Stimulated activated naive CD8-positive, alpha-beta T cell treated with anti-CD3 and anti-CD28 coated beads, Interleukin-15, amount 100 ng/mL, for 72 hours (primary cell): ENCODE measurements at places on chromosomes 16 and 17.

DNA sequence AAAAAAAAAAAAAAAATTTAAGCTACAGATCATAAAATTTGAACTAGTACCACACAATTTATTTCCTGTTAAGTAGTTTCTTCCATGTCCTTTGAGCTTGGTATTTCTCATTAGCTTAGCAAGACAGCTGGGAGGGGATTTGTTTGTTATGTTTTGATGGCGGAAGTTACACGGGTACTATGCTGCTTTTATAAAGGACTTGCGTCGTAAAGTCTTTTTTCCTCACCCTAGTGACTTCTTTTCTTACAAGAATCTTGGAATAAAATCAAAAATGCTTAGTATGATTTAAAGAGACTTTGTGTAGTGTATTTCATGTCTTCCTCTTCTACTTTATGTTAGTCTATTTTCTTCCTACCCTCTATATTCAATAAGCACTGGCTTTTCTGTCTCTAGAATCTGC is 89.1 kb downstream of the NLK start:
- DNase-seq = no peak

GRCh38 chr17:19631905-19632304 is 16.6 kb upstream of the ALDH3A2 start:
- DNase-seq = no peak

GRCh38 chr17:81176666-81177065 is 10.6 kb upstream of the AATK start:
- no peak for DNase-seq

DNA sequence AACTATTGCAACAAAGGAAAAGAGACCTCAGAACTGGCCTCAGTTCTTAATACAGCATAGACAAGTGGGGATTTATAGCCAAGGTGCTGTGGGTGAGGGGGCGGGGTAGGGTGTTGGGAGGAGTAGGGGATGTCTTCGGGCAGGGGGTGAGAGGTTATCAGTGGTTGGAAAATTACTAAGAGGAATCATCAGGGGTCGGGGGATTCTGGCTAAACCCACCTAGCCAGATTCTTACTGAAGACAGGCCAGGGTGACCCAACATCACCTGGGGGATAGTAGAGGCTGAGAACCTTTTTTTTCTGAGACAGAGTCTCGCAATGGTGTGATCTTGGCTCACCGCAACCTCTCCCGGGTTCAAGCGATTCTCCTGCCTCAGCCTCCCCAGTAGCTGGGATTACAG is 32.6 kb downstream of the HS3ST3B1 start:
- no peak for DNase-seq

- DNase-seq = no peak
Measured at GRCh38 chr17:7633093-7633492, 3.2 kb downstream of the SHBG start.

GRCh38 chr17:72891627-72892026 is 200.9 kb downstream of the SLC39A11 start:
- no peak for DNase-seq

DNA sequence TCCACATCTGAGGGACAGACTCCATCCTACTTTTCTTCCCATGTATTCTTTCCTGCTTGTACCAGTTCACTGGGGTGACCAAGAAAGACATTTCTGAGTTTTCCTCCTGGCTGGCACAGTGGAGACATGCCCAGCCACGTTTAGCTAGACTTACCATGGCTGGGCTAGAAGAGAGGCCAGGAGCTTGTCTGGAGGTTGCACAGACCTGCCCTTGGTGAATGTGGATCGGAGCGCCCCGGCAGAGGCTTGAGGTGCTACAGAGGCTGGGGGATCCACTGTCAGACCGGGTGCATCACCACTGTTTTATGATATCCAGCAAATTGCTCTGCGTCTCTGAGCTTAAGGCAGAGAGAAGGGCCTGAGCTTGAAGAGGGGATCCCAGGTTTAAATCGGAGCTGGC is 3.5 kb downstream of the IL4R start:
- DNase-seq = no peak

GRCh38 chr16:19907161-19907992 is 22.7 kb upstream of the GPRC5B start:
- DNase-seq = peak; percentile 72

- DNase-seq = no peak
Measured at GRCh38 chr16:87271256-87271655, 45.9 kb downstream of the C16orf95 start.

GRCh38 chr17:55286681-55287589 is 22.2 kb downstream of the HLF start:
- DNase-seq = no peak

GRCh38 chr17:33285413-33285812 is 7.7 kb downstream of the ASIC2 start:
- DNase-seq = no peak

- no peak for DNase-seq
Measured at GRCh38 chr16:66300037-66300436, 66.5 kb upstream of the CDH5 start.

DNA sequence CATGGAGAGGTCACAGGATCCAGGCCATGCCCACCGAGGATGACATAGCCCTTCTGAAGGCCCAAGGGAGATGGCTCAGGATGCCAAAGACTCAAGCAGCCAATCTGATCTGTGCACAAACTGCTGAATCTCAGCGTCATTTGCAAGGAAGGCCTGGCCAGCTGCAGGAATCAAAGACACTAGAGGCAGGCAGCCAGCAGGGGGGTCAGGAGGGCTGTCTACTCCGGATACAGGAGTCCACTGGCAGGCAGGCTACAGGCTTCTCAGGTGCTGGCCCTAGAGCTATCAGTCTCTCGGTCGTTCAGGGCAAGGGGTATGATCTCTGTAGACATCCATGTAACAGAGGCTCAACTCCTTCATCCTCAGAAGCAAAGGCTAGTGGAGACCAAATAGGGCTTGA is 1735.3 kb downstream of the TP53TG3F start:
- DNase-seq = no peak

DNA sequence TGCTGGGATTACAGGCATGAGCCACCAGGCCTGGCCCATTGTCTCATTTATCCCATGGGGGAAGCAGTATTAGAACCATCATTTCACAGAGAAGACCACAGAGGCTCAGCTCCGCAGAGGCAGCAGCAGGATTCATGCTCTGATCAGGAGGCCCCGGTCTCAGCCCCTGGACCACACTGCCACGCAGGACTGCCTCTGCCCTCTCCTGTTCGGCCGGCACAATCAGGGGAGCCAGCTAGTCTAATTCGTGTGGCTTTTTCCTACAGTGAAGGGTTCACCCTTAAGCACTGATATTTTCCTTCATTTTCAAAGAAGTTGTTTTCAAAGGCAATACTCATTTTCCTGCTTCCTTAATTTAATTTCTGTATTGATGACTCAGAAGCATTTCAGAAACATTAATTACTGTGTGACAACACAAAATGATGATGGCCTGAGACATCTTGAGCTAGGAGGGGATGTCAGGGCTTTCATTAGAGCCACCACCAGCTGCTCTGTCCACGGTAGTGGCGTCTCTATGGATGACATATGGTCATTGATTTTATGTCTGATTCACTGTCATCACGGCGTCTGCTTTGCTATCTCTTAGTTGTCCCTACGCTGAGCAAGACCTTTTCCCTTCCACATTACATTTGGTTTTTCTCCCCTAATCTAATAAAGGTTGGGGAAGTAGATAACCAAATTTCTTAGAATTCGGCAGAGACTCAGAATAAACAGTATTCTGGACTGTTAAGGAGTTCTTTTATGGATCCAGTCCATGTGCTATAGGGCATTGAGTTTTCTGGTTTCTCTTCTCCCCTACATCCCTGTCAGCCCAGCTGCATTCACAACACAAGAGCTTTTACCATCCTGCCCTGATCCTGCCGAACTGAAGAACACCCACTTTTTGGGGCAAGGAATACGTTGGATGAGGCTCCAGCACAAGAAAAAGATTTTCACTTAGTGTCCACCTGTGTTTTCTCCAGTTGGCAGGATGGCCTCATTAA is 314.0 kb downstream of the SLC39A11 start:
- DNase-seq = no peak

DNA sequence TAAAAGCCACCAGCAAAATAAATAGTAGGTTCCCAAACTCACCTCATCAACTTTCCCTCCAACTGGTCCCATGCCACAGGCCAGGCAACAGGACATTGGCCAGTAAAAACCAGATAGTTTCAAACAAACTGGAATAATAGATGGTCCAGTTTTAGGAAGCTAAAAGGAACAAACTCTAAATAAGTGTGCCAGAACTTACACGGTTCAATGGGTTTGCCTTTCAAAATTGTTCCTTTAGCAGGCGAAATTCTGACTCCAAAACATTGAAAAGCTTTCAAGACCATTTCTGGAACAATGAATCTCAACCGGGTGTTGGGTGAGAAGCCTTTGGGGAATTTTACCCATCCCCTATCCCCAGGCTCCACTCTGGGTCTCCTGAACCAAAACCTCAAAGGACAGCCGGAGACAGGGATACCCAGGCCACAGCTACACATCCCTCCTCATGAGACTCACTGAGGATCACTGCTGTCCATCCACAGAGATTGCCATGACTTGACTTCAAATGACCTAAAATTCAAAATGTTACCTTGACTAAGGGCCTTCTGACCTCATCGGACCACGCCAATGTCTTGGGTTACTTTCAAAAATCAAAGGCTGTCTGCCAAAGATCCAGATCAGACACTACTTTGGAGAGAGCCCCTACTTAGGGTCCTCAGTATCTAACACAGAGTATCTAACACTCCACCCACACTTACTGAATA is 13.0 kb downstream of the AXIN2 start:
- DNase-seq = no peak

DNA sequence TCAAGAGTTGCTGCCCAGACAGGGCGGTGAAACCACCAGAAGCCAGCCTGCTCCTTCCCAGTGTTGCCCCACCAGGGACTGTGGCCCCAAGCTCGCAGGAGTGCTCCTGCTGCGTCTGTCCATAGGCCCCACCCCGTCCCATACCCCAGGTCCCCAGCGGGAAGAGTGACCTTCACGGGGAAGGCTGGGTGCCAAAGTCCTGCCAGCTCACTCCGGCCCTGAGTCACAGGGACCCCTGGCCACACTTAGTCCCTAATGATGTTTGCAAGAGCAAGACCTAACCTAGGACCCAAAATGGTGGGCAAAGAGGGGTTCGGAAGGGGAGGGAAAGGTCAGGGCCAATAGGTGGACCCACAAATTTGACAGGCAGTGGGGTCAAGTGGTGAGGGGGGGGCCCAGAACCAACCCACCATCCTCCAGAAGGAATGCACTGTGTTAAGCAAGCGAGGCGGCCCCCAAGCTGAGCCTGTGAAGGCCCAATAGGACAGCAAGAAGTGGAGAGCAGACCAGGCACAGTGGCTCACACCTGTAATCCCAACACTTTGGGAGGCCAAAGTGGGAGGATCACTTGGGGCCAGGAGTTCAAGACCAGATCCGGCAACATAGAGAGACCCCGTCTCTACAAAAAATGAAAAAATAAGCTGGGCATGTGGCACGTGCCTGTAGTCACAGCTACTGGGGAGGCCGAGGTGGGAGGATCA is 3.3 kb downstream of the DOK4 start:
- no peak for DNase-seq

- DNase-seq = no peak
Measured at GRCh38 chr16:340370-341091, 12.0 kb downstream of the AXIN1 start.

GRCh38 chr16:89478576-89479221 is 11.7 kb downstream of the ANKRD11 start:
- DNase-seq = no peak

GRCh38 chr16:90022209-90023077 is 3.2 kb upstream of the DBNDD1 start:
- peak; percentile 83 for DNase-seq

- DNase-seq = no peak
Measured at GRCh38 chr17:46873941-46874645, 22.7 kb downstream of the WNT9B start.

GRCh38 chr16:61957075-61957855 is 79.0 kb downstream of the CDH8 start:
- DNase-seq = no peak

- DNase-seq = no peak
Measured at GRCh38 chr17:161481-161880, 20.0 kb downstream of the DOC2B start.

DNA sequence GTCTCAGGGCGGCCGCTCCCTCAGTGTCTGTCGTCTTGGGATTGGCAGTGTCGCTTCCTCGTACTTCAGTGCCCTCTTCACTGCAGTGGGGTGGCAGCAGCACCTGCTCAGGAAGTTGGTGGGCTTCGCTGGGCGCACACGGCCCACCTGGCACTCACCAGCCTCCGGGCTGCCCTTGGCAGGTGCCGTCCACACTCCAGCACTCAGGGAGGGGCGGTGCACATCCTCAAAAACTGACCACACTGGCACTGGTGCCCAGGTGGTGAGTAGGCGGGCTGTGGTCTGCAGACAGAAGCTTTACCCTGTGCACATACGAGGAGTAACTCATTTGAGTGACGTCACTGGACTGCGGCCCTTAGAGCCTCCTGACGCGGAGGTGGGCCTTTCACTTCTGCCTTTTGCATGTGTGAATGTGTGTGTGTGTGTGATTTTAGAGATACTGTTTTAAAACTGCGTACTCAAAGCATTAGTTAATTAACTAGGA is 94.6 kb downstream of the BANP start:
- no peak for DNase-seq

DNA sequence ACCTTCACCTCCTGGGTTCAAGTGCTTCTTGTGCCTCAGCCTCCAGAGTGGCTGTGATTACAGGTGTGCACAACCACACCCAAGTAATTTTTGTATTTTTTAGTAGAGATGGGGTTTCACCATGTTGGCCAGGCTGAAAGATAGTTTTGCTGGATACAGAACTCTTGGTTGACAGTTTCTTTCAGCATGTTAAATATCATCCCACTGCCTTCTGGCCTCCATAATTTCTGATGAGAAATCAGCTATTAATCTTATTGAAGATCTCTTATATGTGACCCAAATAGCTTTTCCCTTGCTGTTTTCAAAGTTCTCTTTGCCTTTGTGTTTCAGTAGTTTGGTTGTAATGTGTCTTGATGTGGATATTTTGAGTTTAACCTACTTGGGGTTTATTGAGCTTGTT is 50.3 kb upstream of the BRD7 start:
- DNase-seq = no peak

- no peak for DNase-seq
Measured at GRCh38 chr17:61017317-61018006, 339.8 kb downstream of the BCAS3 start.

GRCh38 chr17:54814371-54814770 is 86.3 kb upstream of the TOM1L1 start:
- no peak for DNase-seq

DNA sequence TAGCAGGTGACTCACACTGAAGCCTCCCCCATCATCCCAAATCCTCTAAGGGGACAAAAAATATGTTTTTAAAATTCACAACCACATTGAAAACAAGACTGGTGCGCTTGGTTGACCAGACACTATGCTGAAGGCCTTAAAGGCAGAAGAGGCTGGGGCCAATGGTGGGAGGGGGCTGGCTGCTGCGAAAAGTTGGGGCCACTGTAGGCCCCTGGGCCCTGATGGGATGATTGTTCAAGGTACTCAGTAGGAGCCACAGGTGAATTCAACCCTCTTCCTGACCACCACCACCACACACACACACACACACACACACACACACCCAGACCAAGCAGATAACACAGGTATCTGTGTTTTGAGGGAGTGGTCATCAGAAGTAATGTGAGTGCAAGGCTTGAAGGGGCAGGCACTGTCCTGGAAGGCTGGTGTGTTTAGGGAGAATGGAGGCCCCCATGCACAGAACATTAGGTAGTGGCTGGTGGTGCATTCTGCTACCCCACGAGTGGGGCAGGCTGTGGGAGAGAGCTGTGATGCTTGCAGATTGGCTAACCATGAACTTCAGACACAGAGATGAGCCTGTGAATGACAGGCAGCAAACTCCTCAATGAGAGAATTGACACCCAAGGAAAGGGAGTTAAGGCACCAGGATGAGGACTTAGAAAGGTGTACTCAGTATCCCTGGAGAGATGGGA is 55.0 kb downstream of the NT5M start:
- no peak for DNase-seq
